ENCODE measurements at places on chromosomes 5 and 9.

GRCh38 chr5:178074266-178074952 lies 38.9 kb upstream of the N4BP3 start:
- H3K4me3 ChIP-seq = no peak overlapping the region
- no peaks in the 10 kb centered on the region for H3K27me3 ChIP-seq
- no peaks in the 10 kb centered on the region for H3K36me3 ChIP-seq
- no peak overlapping the region for H3K27ac ChIP-seq
- peaks cover 13% of the 10 kb centered on the region for H3K4me1 ChIP-seq

DNA sequence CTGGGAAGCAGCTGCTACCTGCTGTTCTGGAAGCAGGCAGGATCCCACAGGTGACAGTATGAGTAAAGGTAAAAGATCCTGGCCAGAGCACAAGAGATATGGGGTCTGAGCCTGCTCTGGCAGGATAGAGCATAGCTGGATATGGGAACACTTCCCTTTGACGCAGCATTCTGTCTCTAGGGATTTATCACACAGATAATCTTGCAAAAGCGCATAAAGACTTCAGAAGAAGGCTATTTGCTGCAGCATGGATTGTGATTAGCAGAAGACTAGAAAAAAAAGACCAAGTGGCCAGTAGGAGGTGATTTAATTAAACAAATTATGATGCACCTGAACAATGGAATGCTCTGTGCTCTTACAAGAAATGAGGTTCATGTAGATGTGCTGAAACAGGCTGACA lies 52.4 kb upstream of the PWWP2A start:
- no peaks in the 10 kb centered on the region for H3K4me1 ChIP-seq
- no peak overlapping the region for H3K27ac ChIP-seq
- no peak for DNase-seq
- no peak overlapping the region for H3K4me3 ChIP-seq
- no peaks in the 10 kb centered on the region for H3K36me3 ChIP-seq

- no peaks in the 10 kb centered on the region for H3K27me3 ChIP-seq
- no peak overlapping the region for H3K27ac ChIP-seq
- no peaks in the 10 kb centered on the region for H3K4me1 ChIP-seq
- H3K36me3 ChIP-seq = no peaks in the 10 kb centered on the region
- no peak overlapping the region for H3K4me3 ChIP-seq
Measured at GRCh38 chr5:16507716-16508115, 42.1 kb upstream of the ZNF622 start.

- H3K27me3 ChIP-seq = no peaks in the 10 kb centered on the region
- no peaks in the 10 kb centered on the region for H3K36me3 ChIP-seq
- DNase-seq = peak; percentile 50
- peaks cover 9% of the 10 kb centered on the region for H3K4me1 ChIP-seq
- H3K27ac ChIP-seq = no peak overlapping the region
Measured at GRCh38 chr9:96478829-96479371, 28.9 kb downstream of the HABP4 start.

- no peak overlapping the region for H3K27ac ChIP-seq
- no peaks in the 10 kb centered on the region for H3K36me3 ChIP-seq
- no peaks in the 10 kb centered on the region for H3K27me3 ChIP-seq
- no peak for DNase-seq
Measured at GRCh38 chr5:158382473-158382872, 523.5 kb upstream of the CLINT1 start.

GRCh38 chr9:138016406-138017187 lies 139.0 kb downstream of the CACNA1B start:
- H3K4me3 ChIP-seq = no peak overlapping the region
- H3K27me3 ChIP-seq = no peaks in the 10 kb centered on the region
- no peaks in the 10 kb centered on the region for H3K36me3 ChIP-seq
- no peak overlapping the region for H3K27ac ChIP-seq
- no peaks in the 10 kb centered on the region for H3K4me1 ChIP-seq

- H3K27ac ChIP-seq = no peak overlapping the region
- peaks cover 27% of the 10 kb centered on the region for H3K36me3 ChIP-seq
- no peaks in the 10 kb centered on the region for H3K27me3 ChIP-seq
Measured at GRCh38 chr9:122946461-122947005, 5.7 kb downstream of the RABGAP1 start.

DNA sequence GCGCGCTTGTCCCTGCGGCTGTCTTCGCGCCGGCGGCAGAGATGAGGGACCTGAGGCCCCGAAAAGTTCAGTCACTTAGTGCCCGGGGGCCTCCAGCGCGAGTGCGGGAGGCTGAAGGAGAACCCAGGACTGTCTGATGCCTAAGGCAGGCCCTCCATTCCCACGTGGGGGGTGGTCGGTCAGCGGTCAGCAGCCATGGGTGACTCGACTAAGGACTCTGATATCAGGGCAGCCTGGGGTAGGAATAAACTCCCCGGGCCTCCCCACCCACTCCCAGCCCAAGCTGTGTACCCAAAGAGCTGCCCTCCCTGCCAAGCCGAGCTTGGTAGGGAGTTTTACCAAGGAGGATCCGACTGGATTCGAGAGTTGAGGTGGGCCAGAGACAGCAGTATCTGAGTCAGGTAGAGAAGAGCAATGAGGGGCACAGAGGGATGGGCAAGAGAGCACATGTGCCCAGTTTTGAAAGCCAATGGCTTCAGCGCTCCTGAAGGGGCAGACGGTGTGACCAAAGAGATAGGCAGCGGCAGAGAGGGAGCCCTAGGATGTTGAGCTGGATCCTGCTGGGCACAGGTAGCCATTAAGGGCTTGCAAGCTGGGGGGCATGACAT lies 787 bp downstream of the FGFR4 start:
- peaks cover 24% of the 10 kb centered on the region for H3K4me1 ChIP-seq
- no peak overlapping the region for H3K27ac ChIP-seq
- peak overlapping the region; percentile 58 for H3K4me3 ChIP-seq

DNA sequence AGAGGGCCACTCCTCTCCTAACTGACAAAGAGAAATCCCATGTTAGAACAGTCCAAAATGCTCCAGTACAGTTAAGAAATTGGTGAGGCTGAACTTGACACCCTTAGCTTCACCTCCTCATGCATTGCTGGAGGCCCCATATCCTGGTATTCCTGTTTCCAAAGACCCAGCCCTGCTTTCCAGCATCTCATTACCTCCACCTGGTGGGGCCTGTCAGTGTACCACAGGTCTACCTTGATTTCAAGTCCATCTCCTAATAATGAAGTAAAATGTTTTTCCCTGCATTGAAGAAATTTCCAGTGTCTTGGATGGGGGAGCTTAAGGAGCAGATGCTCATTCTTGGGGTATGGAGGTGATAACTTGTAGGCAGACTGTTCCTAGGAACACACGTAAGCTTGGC lies 70.6 kb upstream of the S1PR3 start:
- no peak for DNase-seq
- H3K27me3 ChIP-seq = no peaks in the 10 kb centered on the region
- H3K4me3 ChIP-seq = no peak overlapping the region
- no peaks in the 10 kb centered on the region for H3K4me1 ChIP-seq
- no peak overlapping the region for H3K27ac ChIP-seq

DNA sequence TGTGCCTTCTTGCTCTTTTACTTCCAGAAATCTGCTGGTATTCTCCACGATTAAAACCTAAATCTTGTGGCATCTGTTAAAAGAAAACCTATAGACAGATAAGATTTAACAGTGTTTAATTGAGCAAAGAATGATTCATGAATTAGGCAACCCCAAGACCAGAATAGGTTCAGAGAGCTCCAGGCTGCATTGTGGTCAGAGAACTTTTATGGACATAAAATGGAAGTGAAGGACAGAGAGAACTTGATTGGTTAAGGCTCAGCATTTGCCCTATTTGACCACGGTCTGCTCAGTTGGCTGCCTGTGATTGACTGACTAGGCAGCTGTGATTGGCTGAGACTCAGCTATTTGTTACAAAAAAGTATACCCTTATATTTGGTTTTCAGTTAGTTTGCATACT lies 10.4 kb upstream of the SLC36A2 start:
- no peak overlapping the region for H3K27ac ChIP-seq
- H3K4me1 ChIP-seq = peaks cover 10% of the 10 kb centered on the region
- no peaks in the 10 kb centered on the region for H3K36me3 ChIP-seq
- H3K27me3 ChIP-seq = no peaks in the 10 kb centered on the region
- no peak for DNase-seq

DNA sequence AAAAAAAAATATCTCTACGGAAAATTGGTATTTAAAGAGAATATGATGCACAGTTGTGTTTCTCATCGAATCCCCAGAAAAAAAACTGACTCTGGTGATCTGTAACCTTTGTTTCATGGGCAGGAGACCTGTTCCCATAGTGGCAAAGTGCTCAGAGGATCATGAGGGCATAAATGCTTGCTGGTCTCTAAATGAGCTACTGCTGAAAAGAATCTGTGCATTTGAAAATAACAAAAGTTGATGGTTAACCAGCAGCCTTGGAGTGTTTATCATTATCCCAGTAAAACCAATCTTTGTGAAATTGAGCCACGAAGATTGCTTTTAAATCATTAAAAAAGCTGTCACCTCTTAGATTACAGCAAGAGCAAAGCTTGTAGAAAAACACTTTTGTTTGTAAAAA lies 775.4 kb downstream of the MTRR start:
- DNase-seq = no peak
- no peak overlapping the region for H3K4me3 ChIP-seq
- no peaks in the 10 kb centered on the region for H3K27me3 ChIP-seq
- no peak overlapping the region for H3K27ac ChIP-seq

DNA sequence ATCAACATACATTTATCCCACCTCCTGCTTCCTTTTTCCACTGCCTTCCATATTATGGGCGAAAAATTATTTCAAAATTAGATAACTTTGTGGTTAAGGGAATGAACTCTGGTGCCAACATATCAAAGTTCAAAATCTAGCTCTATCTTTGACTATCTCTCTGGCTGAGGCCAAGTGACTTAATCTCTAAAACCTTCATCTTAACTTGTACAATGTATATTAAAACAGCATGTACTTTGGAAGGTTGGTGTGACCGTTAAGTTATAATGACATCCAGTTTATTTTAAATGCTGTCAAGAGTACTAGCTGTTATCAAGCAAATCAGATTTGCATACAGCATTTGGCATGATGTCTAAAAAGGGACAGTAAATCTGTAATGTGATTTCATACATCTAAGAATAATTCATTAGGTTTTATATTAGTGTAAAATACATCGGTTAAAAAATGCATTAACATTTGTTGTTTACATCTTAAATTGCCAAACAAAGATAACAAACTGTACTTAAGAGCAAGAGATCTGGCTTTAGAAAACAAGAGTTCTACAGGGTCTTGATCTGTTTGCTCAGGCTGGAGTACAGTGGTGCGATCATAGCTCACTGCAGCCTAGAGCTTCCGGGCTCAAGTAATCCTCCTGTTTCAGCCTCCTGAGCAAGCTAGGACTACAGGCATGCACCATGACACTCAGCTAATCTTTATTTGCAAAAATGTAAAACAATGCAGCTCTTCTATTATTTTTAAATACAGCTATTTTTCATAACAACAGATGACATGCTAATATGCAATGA lies 102.8 kb downstream of the CDH18 start:
- no peaks in the 10 kb centered on the region for H3K4me1 ChIP-seq
- no peak overlapping the region for H3K4me3 ChIP-seq
- no peak overlapping the region for H3K27ac ChIP-seq
- H3K36me3 ChIP-seq = no peaks in the 10 kb centered on the region

- peaks cover 74% of the 10 kb centered on the region for H3K4me1 ChIP-seq
- H3K27me3 ChIP-seq = no peaks in the 10 kb centered on the region
- peak overlapping the region; percentile 59 for H3K27ac ChIP-seq
- H3K4me3 ChIP-seq = no peak overlapping the region
- H3K36me3 ChIP-seq = no peaks in the 10 kb centered on the region
Measured at GRCh38 chr9:112792670-112793069, 42.1 kb downstream of the SNX30 start.

- H3K4me3 ChIP-seq = no peak overlapping the region
- H3K27me3 ChIP-seq = no peaks in the 10 kb centered on the region
- H3K27ac ChIP-seq = no peak overlapping the region
- H3K4me1 ChIP-seq = no peaks in the 10 kb centered on the region
- no peak for DNase-seq
- H3K36me3 ChIP-seq = no peaks in the 10 kb centered on the region
Measured at GRCh38 chr5:116543501-116543900, 31.1 kb downstream of the SEMA6A start.

GRCh38 chr5:126385524-126386502 lies 37.4 kb upstream of the GRAMD2B start:
- no peak overlapping the region for H3K27ac ChIP-seq
- DNase-seq = no peak
- H3K4me1 ChIP-seq = no peaks in the 10 kb centered on the region
- no peaks in the 10 kb centered on the region for H3K27me3 ChIP-seq
- H3K4me3 ChIP-seq = no peak overlapping the region
